ENCODE measurements at places on chromosomes 7 and 10.
A peak's percentile ranks its signal among the peaks of the same experiment; 100 is the strongest.

DNA sequence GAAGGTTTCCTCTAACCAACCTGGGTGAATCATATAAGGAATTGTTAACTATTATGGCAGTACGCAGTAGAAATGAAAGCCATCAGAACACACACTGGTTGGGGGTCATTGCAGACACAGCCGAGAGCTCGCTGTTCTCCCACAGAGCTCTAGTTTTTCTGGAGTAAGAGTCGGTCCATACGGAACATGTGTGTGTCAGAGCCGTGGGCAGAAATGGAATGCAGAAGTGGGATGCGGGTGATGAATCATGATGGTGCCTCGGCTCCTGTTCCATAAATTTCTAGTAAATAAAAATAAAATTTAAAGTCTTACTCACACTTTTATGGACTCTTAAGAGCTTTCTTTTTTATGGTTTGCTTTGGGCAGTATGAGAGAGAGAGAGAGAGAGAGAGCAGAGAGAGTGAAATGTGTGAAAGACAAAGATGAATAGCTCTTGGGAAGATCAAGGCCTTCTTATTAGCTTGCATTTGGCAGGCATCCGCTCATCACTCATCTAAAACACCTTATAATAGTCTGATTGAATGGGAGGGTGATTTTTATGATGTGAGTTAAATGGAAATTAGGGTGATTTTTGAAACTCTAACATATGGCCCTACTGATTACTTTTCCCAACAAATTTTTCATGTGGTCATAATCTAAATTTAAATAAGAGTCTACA is 98.8 kb upstream of the PFKP start:
- no peak for DNase-seq

- DNase-seq: no peak
Observed at GRCh38 chr7:131625817-131626372, 69.5 kb upstream of the PODXL start.

DNA sequence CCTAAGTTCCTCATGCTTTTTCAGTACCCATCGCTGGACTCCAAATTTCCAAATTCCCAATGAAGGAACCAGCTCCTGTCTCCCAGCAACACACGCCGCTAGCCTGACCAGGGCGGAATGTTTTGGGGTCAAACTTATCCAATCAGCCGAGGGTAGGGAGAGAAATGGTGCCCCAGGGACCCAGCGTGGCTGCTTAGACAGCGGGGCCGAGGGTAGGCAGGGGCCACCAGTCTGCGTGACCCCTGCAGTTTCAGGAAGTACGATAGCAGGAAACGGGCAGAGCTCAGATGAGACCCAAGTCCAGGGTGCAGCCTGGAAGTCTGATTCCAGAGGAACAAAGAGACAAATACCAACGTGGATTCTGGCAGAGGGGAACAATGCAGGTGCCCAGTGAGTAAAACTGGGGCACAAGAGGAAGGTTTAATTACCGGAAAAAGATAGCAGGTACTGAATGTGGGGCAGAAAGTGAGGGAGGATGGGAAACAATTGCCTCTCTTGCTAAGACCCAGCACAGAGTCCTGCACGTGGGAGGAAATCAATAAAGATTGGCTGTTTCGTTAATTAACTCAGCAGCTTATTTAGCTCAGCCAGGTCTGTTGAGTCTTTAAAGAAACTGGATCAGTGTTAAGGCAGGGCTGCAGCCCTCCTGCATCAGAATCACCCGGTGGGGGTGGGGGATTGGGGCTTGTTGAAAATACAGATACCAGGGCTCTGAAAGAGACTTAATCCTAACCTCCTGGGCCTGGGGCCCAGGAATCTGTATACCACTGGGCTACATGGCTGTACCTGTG is 50.4 kb upstream of the NFE2L3 start:
- no peak for DNase-seq

DNA sequence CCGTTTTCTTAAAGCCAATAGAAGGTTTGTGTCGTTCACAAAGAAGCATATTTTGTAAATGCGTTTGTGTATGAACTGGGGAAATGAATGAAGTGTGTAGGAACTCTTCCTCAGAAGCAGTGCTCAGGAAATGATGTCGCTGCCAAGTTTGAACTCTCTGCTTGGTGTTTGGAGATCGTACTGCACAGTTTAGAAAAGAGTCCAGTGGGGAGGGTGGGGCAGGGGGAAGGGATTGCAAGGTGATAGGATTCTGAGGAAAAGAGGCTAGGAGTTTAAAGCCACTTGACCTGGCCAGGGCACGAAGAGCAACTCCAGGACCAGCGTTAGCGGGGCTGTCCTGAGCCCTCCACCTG is 122.2 kb downstream of the CUBN start:
- no peak for DNase-seq

DNA sequence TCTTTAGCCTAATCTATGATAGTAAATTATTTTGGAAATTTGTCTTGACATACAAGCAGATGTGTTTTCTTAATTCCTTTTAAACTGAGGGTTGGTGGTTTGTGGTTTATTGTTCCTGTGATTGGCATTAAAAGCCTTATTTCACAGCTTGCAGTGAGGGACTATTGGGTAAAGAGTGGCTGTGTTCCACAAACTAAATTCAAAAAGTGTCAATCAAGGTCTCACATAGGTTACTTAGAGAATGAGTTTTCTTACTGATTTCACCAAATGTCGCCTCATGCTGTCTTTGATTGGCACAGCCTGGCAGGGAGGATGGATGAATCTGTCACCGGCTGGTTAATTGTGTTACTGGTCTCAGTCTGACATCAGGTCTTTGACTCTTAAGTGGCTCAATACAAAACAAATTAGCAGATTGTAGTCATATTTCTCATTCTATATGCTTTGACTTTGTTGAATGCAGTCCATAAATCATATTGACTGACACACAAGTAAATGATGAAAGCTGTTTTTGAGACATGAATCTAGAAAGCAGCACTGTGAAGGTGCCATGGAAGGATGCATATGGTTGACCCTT is 66.8 kb upstream of the CYP26C1 start:
- DNase-seq: peak; percentile 40

DNA sequence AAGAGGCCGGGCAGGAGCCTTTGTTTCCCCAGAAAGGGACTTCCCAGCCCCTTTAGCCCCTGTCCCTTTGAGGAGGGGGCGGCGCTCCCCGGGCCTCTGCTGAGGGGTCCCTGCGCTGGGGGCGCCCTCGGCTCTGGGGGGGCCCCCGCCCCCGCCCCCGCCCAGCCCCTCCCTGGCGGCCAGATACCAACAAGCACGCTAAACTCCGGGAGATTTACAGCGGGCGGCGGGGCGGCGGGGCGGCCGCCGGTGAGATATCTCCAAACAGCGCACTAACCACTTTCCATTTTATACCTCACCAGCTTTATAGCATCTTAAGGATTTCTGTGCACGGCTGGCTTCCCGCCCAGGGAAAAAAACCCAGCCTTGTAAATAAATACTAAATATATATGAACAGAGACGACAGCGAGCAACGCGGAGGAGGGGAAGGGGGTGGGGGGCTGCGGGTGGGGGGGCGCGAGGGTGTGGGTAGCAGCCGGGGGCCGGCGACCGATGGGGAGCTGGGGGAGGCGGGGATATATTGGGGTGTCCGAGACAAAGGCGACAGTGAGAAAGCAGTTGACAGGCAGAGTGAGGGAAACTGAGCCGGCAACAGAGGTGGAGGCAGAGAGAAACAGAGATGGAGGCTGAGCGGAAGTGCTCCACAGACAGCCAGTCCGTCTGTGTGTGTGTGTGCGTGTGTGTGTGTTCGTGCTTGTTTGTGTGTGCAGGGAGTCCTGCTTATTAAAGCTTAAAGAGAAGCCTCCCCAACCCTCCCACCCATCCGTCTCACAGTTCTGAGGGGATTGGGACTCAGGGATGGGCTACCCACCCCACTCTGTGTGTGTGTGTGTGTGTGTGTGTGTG is 85.8 kb downstream of the HIF1AN start:
- DNase-seq: no peak

DNA sequence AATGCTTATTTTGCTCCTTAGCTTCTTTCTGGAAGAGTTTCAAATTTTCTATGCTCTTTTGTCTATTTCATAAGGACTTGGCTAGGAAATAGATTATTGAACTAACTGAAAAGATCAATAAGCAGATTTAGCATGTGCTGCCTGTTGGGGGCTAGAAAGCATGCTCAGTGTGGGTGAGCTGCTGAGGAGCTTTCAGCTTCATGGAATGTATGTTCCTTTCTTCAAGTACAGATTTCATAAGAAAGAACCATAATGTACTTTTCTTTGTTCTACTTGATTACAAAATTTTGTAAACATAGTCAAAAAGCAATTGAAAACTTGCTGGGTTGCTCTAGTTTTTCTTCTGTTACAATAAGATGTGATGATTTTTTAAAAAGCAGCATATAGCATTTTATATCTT is 73.8 kb downstream of the TAF3 start:
- no peak for DNase-seq

GRCh38 chr10:99938563-99938962 is 71.2 kb downstream of the DNMBP start:
- no peak for DNase-seq

DNA sequence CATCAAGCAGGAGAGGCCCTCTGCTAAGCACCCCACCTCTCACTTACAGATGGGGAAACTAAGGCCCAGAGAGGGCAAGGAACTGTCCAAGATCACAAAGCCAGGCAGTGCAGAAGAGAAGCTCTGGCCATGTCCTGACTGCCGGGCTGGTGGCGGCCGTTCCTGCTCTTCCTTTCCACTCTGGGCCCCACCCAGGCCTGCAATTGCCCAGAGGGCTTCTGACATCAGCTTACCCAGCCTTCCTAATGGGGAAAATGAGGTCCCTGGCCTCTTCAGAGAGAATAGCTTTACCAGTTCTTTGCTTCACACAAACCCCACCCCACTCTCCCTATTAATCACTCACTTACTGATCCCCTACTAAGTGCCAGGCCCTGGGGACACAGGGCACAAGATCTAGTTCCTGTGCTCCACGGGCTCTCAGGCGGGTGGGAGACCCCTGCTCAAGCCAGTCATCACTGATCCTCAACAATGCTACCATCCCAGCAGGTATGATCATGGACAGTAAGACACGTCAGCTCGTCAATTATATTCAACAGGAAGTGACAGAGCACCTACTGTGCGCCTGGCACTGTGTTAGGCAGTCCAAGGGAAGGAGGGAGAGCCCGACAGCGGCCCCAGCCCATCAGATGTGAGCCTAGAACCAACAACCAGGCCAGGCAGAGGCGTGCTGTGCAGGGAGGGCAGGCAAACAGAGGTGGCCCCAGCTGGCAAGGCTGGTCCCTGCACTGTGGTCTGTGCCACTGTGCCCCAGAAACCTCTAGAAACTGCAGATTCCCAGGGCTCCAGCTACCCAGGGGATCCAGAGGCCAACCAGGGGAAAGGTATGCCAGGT is 26.4 kb upstream of the FRAT2 start:
- DNase-seq: no peak

- DNase-seq: no peak
Observed at GRCh38 chr10:132385721-132386418, 11.1 kb upstream of the PWWP2B start.

- DNase-seq: no peak
Observed at GRCh38 chr10:122163174-122164022, 107.7 kb upstream of the BTBD16 start.

- no peak for DNase-seq
Observed at GRCh38 chr7:127953423-127954356, 77.5 kb downstream of the LRRC4 start.

GRCh38 chr7:44697136-44698045 is 51.3 kb upstream of the ZMIZ2 start:
- DNase-seq: no peak

- peak; percentile 10 for DNase-seq
Observed at GRCh38 chr10:338171-339037, 203.1 kb downstream of the ZMYND11 start.

Data from NCI-H1694 treated with DMSO at 0.1 percent for 48 hours (cell line).